Stimulated activated CD8-positive, alpha-beta memory T cell treated with anti-CD3 and anti-CD28 coated beads, Interleukin-15, amount 100 ng/mL, for 48 hours (primary cell): ENCODE measurements at places on chromosomes 6 and 20.

DNA sequence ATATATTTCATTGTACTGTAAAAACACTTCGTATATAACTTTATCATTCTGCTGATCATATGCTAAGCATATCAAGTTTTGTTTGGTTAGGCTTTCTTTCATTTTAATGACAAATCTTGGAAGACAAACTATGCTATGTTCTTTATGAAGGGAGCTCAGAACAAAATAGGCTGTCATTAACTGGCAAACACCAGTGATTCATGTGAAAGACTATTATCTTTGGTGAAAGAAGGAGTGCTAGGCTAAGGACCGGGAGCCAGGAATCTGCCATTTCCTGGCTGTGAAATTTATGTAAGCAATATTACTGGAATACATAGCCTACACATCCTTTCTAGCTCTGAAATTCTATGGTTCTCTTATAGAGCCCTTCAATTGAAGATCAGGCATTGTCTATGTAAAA lies 136.2 kb upstream of the CCN2 start:
- no peak for DNase-seq

DNA sequence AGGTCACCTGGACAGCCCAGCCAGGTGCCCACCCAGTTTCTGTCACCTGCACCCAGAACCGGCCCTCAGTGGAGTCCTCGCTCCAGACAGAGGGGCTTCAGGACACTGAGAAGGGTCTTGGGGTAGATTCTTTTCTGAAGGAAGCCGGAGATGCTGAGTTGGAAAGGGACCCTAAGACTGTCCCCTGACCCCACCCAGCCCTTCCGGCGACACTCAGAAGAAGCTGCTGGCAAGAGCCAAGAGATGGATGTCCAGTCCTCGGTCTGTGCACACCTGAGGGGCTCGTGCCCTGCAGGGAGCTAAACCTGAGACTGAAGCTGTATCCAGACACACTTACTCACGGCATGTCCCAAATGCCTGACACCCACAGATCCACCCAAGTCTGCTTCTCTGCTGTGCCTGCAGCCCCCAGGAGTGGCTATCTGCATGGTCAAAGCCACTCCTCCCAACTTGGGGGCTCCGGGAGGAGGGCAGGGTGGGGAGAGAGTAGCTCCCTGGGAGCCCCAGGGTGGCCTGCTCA lies 20.2 kb downstream of the NTSR1 start:
- no peak for DNase-seq

DNA sequence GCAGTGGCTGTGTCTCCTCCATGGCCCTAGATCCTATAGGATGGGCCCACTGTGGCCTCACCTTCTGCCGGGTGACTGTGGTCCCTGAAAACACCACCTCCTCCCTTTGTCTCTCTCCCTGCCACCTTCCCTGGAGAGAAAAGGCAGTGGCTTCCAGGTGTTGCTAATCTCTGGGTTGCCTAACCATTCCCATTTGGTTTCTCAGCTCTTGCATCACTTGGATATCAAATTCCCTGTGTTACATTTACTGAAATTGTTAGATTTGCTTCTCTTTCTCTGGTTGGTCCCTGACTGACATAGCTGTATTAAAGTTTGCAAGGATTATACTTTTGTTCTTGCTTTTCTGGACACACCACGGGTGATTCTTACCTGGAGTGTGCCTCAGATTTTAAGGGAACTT lies 9.3 kb upstream of the ZFP64 start:
- DNase-seq: no peak

DNA sequence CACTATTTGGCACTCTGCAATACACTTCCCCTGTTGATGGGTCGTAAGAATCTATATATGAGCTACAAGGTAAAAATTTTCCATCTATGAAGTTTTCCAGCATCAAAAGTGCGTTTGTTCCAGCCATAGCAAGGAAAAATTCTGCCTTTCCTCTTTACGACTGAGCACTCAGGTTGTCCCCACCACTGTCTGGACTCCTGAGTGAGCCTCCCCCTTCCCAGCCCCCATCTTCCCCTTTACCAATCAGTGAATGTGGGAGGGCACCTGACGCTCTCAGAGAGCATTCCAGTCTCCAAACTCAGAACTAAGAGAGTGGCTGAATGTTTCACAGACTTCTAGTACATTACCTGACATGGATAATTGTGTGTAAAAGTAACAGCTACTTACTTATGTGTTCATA lies at the start of gene ALDH8A1:
Gene ALDH8A1 (minus strand): TSS at position 175 of the 400 bp plus-strand sequence. CDS start 48 bp downstream, at position 127.
- no peak for DNase-seq

DNA sequence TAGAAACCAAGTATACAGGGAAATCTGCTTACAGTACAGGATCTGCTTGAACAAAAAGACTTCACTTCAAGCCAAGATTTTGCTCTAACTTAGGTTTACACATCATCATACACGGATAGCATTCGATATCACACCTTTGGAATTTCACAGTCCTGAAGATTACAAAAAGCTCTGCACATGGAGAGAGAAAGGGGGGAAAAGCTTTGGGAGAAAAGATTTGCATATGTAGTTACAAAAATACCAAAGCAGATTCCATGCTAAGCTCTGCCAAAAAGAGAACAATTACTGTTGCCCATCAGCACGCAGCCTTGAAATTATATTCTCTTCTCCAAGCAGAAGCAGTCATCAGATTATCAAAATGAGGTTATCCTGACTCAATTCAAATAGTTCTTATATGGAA lies 62.0 kb downstream of the HIVEP2 start:
- no peak for DNase-seq

GRCh38 chr6:147691446-147691845 lies 183.0 kb downstream of the SAMD5 start:
- DNase-seq: no peak
